ENCODE measurements at places on chromosomes 2 and 18.

GRCh38 chr2:12658310-12658945, 58.3 kb upstream of the TRIB2 start:
- no peak for DNase-seq

GRCh38 chr2:39411181-39411944, 25.7 kb downstream of the MAP4K3 start:
- DNase-seq: no peak

GRCh38 chr2:195360242-195360641, 296.8 kb upstream of the SLC39A10 start:
- DNase-seq: no peak

- no peak for DNase-seq
These were observed 69.9 kb downstream of the KCTD18 start for GRCh38 chr2:200439981-200440380.

DNA sequence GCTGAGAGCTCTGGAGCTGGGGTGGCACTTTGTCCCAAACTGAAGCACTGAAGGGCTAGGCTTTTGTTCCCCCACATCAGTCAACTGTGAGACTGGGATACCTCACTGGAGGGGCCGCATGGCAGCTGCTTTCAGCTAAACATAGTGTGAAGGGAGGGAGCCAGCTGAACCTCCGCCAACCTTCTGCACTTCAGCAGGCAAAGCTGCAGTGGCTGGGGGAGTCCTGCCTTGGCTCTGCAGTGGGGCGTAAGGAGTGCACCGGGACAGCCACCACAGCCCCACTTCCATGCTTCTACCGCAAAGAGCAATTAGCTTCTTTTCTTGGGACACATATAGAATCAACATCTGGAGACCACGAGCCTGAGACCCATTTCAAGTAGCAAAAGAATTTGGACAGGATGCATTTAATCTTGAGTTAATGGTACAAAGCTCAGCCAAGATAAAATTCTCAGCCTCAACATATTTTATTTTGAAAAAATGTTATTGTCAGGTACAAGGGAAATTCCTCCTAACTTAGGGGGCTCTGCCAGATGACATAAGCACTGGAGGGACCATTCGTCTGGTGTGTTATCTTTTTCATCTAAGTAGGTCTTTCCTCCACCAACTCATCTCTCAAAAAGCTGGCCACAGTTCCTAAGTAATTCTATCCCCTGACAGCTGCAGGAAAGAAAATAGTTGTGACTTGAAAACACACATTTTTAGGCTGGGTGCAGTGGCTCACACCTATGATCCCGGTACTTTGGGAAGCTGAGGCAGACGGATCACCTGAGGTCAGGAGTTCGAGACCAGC, 25.6 kb upstream of the MYCN start:
- DNase-seq: no peak

DNA sequence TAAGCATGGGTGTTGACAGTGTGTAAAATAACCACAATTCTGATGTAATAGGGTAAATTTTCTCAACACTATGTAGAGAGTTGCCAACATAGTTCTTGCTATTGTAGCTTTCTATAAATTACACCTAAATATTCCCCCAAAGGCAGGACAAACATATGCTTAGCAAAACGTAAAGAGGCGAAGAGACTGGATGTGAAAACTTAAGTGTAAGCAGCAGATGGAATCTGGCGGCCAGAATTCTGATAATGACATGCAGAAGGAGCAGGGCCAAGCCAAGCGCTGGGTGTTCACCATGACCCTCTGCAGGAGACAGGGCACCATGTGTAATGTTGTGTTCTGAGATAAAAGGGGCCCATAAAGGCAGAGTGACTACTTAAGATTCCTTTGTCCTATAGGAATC, 105.2 kb upstream of the ZNF521 start:
- DNase-seq: no peak

DNA sequence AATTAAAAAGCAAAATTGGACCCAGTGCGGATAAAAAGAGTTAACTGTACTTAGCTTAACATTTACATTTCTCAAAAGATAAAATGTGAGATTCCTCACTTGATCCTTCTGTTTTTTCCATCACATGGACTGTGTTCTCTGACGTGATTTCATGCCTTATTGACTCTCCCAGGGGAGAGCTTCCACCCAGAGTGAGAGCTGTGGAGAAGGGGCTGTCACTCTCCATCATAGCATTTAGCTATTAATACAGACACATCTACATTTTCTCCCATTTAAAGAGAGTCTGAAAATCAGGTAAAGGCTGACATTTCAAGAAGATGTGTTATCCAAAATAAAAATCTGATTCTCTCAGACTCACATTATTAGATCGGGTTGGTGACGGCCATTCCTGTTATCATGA, 493.8 kb downstream of the FBXO15 start:
- DNase-seq: no peak

DNA sequence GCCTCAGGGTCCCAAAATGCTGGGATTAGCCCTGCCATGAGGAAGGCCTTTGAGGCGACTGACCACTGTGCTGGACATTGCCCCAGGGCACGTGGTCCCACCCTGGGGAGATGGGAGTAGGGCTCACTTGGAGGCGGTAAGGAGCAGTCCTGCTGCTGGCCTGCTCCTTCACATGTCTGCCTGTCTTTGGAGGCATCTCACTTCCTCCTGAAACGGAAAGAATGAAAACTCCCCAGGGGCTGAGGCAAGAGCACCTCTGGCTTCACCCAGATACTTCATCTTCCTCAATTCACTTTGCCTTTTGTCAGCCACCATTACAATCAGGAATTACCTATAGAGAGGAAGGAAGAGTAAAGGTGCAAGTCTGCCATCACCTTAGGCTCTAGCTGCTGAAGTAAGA, 59.9 kb upstream of the GATA6 start:
- DNase-seq: no peak

DNA sequence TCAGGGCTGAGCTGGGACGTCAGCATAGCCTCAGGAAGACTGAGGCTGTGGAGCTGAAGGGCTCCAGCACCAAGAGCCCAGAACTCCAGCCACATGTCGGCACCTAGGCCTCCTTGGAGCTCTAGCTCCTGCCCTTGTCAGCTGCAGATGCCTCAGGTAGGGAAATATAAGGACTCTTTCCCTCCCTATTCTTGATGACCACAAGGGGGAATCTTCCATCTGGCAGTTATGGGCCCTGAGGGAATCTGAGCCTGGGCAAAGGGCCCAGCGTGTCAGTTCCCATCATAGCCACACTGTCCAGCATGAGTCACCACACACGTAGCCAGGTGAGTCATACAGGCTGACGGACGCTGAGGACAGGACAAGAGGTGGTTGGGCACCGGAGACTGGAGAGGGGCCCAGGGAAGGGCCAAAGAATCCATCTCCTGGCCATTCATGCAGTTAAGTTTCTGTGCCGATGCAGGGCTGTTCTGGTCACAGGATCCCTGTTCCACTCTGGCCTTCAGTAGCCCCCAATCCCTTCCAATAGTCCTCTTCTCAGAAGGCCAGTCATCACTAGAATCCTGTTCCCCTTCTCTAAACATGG, 1.8 kb downstream of the MPV17 start:
- no peak for DNase-seq

DNA sequence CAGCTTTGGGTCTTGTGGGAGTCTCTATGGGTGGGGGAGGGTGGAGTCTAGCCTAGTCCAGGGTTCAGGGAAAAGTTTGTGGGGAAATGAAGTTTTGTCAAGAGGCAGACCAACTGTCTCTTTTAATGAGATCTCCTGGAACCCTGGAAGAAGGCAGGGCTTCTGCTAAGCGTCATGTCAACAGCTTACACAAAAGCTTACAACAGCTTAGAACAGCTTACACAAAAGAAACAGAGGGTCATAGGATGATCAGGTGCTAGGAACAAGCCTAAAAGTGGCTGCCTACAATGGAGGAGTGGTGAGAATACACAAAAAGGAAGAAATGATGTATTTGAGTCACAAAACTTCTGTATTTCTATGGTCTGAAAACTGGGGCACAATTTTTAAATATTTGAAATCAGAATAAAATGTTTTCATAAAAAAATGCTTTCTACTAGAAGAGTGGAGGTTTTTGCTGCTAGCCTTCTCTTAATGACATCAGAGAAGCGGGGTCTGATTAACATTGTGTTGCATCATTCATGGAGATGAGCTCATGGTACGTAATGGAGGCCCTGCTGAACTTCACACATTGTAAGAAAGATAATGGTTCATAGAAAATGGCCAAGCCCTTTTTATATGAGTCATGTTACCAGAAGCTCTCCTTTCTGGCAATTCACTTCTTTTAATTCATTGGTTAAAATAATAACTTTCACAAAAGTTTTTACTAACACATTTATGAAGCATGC, 351.0 kb downstream of the PIK3C3 start:
- DNase-seq: no peak

- no peak for DNase-seq
These were observed 51.0 kb downstream of the TSHZ1 start for GRCh38 chr18:75261430-75262223.

- no peak for DNase-seq
These were observed 40.7 kb downstream of the SOS1 start for GRCh38 chr2:39080152-39080551.

GRCh38 chr2:43266711-43267111, 40.3 kb upstream of the ZFP36L2 start:
- DNase-seq: no peak

DNA sequence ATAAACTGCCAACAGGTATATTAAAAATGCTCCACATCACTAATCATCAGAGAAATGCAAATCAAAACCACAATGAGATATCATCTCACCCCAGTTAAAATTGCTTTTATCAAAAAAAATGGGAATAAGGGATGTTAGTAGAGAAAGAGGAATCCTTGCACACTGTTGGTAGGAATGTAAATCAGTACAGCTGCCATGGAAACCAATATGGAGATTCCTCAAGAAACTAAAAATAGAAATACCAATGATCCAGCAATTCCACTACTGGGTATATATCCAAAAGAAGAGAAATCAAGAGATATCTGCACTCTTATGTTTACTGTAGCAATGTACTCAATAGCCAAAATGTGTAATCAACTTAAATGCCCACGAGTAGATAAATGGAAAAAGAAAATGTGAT, 40.6 kb downstream of the ZRANB3 start:
- no peak for DNase-seq

GRCh38 chr2:210795506-210795905, 239.1 kb downstream of the CPS1 start:
- DNase-seq: no peak

- no peak for DNase-seq
These were observed 76.0 kb upstream of the SLC66A3 start for GRCh38 chr2:11079136-11079824.

DNA sequence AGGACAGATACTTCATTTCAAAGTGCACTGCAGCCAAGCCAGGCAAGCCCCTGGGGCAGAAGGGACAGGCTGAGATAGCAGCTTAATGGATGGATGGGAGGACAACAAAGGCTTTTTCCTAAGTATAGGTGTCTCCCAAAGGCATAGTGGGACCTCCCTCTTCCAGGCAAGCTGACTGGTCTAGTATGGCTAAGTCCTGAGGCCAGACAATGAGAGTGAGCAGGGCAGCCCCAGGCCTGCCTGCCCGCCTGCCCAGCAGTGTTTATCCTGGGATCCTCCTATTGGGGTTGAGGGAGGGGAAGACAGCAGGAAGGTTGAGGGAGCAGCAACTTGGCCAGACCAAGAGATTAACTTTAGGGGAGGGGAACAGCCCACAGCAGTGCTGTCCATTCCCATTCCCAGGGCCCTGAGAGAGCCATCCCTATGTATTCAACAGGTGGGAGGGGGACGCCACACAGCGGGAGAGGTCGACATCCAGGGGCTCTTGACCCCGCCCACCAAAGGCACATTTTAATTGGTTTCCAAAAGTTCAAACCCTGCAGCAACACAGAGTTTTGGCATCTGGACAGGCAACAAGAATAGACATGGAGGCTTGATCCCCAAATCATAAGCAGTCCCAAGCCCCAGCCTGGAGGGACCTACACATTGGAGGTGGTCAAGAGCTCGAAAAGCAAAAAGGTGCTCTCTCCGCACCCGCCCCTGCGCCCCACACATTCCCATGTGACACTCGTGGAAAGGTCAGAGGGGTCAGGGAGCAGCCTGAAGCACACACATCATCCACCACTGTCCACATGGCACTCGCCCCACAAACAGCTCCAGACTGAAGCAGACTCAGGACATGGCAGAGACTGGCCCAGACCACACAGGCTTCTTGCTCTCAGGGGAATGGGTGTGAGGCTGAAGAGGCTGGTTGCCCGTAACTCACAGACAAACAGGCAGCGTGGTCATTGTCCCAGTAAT, 2.9 kb upstream of the SFXN5 start:
- no peak for DNase-seq

GRCh38 chr18:50458796-50459195, 84.0 kb downstream of the SKA1 start:
- no peak for DNase-seq

- DNase-seq: no peak
These were observed 77.8 kb downstream of the FAM161A start for GRCh38 chr2:61775956-61776570.

DNA sequence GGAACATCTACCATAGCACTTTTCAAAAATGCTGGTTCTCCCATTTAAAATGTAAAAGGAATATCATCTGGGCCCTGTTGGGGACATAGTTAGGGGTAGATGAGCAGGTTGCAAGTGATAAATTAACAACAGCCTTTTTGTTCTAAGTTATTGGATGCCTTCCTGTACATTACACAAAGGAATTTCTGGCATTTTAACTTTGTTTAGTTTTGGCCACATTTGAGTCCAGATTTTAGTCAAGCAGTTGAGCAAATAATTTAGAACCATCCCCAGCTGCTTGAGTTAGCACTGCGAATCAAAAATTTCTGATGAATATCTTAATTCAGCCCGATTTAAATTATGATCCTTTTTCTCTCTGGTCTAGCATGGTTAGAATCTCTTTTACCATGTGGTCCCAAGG, 124.4 kb downstream of the TTC27 start:
- DNase-seq: no peak

DNA sequence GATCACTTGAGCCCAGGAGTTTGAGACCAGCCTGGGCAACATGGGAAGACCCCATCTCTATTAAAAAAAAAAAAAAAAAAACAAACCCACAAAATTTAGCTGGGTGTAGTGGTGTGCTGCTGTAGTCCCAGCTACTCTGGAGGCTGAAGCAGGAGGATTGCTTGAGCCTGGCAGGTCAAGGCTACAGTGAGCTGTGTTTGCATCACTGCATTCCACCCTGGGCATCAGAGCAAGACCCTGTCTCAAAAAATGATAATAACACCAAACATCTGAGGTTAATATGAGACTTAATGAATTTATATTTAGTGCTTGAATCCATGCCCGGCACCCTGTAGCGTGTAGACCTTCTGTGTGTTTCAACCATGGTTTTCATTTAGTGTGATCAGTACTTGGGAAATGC, 22.8 kb downstream of the CABLES1 start:
- no peak for DNase-seq

- DNase-seq: no peak
These were observed 40.2 kb downstream of the SOCS6 start for GRCh38 chr18:70329071-70329470.

- no peak for DNase-seq
These were observed 131.5 kb downstream of the HDAC4 start for GRCh38 chr2:239269173-239269885.

DNA sequence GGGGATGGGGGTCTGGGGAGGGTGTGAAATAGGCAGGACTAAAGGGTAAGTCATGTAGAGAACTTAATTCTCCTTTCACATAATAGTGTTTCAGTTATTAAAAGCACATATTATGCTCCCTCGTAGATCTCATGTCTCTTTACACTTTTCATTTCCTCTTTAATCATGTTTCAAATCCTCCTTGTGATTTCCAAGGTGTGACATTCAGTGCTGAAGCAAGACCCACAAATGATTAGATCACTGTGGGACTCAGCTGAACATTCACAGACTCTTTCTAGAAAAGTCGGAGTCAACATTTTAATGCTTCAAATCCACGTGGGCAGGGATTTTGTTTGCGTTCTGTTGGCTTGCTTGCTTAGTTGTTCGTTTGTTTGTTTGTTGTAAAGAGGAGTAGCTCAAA, 34.7 kb upstream of the CALCRL start:
- DNase-seq: no peak
